ENCODE measurements at places on chromosomes 1 and 21. TPM values are rescaled to one million over a fixed set of nuclear protein-coding genes. Genes with fewer than 3 reads are reported as not detected.

DNA sequence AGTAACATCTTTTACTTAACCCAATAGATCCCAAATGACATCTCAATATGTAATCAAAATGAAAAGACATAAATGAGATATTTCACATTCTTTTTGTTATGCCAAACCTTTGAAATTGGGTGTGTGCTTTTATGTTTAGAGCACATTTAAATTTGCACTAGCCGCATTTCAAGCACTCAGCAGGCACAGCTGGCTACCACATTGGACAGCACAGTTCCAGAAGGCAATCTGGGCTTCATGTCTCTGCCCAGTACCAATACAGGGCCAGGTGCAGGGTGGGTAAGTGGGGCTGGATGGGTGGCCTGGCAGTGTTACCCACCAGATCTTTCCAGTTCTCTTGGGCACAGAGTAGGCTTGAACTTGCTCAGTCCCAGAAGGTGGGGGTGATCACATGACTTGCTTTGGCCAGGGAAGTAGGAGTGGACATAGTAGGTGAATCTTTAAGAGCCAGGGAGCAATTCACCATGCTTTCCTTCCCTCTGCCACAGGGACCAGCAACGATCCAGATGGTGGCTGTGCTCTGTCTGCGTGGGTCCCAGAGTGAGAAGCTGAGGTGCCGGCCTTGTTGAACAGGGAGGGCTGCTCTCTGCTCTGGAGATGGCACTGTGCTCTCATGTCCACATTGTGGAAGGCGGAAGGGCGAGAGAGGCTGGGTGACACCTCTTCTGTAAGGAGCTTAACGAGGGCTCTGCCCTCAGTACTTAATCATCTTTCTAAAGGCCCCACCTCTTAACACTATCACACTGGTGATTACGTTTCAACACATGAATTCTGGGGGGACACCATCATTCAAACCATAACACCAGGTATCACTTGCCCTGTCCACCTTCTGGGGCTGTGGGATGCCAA, 261.4 kb downstream of the GRIK3 start:
- no peak for DNase-seq

GRCh38 chr1:220839474-220839873, 39.8 kb upstream of the HLX start:
- DNase-seq, result no peak

- peak; percentile 84 for DNase-seq
Observed at GRCh38 chr1:11790880-11791715, 14.7 kb downstream of the MTHFR start.

DNA sequence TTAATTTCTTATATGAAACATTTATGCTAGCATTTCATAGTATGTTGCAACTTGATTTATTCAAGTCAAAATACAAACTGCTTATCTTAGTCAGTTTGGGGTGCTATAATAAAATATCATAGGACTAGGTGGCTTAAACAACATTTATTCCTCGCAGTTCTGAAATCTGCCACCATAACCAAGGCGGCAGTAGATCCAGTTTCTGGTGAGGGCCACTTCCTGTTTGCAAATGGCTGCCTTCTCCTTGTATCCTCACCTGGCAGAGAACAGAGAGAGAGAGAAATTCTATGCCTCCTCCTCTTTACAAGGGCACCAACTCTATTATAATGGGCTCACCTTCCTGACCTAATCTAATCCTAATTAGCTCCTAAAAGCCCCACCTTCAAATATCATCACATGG, 76.1 kb upstream of the RGS2 start:
- DNase-seq, result no peak

GRCh38 chr1:164726235-164726634, 167.3 kb downstream of the PBX1 start:
- DNase-seq, result no peak

- no peak for DNase-seq
Observed at GRCh38 chr1:221888218-221888617, 146.3 kb upstream of the DUSP10 start.

- no peak for DNase-seq
Observed at GRCh38 chr1:85088408-85088784, 40.1 kb upstream of the MCOLN3 start.

GRCh38 chr21:38315122-38315521, 58.3 kb downstream of the KCNJ15 start:
- DNase-seq, result no peak

- peak; percentile 74 for DNase-seq
Observed at GRCh38 chr1:27643600-27644368, 8.8 kb upstream of the FGR start.

DNA sequence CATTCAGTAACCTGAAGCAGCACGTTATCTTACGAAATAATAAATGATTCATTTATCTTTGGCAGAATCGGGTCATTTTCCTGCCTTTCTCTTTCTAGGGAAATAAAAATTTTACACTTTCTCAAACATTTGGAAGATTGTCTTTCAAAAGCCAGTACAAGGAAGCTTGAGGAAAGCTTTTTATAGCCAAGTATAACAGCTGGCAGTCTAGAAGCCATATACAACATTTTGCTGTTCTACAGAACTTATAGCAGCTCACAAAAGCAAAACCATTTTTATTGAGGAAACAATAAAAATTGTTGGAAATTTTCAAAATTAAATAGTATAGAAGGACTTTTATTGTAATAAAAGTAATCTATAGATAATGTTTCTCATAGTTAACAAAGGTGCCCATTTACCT, 448.6 kb downstream of the SMYD3 start:
- DNase-seq, result no peak

GRCh38 chr1:182029002-182029378, 32.5 kb downstream of the ZNF648 start:
- DNase-seq, result no peak

- DNase-seq, result no peak
Observed at GRCh38 chr1:37821481-37821880, 13.5 kb upstream of the YRDC start.

DNA sequence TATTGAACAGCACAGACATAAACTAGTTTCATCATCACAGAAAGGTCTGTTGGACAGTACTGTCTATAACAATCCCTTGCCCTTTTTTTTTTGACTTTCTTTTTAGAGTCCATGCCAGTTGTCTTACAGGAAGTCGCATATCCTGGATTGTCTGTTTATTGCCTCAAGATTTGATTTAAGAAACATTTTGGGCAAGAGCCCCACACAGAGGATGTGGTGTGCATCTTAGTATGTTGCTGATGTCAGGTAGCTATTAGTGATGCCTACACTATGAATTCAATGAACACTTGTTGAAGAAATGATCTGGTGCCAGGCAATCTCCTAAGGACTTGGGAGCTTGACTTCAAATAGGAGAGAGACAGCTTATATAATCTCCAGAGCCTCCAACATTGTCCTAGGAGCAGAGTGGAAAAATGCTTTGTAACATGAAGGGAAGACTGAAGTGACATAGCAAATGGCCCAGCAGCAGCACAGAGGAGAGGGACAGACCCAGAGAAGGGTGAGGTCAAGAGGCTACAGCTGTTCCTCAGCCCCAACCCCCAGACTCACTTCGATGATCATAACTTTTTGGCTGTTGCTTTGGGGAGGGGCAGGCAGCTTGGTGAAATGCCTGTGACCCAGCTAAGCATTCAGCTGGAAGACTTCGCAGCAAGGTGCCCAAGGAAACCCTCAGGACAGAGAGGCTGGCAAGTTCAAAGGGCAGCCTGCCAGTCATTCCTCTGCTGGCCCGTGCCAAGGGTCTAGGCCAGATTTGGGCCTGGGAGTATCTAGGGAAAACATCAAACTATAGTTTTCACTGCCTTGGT, 7.5 kb upstream of the RAB29 start:
- no peak for DNase-seq

- no peak for DNase-seq
Observed at GRCh38 chr1:99062192-99062591, 57.5 kb upstream of the PLPPR5 start.

DNA sequence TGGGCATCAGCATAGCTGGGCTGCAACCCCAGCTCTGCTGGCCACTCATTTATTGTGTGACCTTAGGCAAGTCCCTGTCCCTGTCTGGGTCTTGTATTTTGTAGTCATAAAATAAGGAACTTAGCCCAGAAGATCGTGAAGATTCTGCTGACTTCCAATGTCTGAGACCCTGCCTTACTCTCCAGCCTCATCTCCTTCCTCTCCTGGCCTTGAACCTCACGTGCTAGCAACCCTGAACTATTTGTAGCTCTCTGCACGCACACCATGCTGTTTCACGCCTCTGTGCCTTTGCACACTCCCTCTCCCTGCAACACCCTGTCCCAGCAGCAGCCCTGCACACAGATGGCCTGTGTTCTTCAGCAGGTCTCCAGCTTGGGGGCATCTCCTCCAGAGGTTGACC, 121.1 kb downstream of the LACTBL1 start:
- no peak for DNase-seq

DNA sequence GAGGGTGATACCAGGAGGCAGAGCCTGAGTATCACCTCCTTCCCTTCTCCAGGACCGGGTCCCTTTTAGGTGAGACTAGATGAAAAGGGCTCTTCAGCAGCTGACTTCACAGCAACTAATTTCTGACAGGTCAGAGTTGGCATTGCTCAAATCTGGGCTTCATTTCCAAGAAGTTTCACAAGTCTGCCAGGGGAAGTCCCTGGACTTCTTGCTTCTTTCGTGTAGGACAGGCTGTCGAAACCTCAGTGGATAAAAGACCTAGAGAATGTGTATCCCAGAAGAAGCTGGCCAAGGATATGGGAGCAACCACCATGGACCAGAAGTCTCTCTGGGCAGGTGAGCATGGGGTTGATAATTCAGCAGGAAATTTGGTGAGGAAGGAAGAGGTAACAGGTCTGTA, at the start of gene CHI3L2:
Gene CHI3L2, plus strand, starts transcription at position 280 of the 400 bp plus-strand sequence. Its CDS starts 17 bp downstream, at position 297.
- DNase-seq, result no peak

GRCh38 chr1:224203243-224204016, 20.4 kb downstream of the DEGS1 start:
- DNase-seq, result peak; percentile 34

DNA sequence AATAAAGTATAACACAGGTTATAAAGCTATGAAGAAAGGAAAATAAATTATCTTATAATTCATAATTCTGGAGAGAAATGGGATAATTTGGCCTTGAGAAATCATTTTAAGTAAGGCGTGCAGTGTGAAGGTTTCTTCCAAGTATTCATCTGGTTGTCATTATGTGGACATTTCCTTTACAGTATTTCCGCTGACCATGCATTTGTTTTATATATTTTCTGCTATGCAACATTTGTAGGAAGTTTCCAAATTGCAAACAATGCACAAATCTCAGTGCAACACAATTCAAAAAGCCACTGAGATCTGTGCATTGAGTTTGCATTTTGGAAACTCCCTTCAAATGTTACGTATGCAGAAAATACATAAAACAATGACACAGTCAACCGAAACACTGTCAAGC, 17.8 kb downstream of the ZNF670 start:
- no peak for DNase-seq

GRCh38 chr1:7358425-7358824, 412.7 kb upstream of the VAMP3 start:
- DNase-seq, result no peak

GRCh38 chr1:111597426-111597825, 22.2 kb upstream of the RAP1A start:
- DNase-seq, result no peak

DNA sequence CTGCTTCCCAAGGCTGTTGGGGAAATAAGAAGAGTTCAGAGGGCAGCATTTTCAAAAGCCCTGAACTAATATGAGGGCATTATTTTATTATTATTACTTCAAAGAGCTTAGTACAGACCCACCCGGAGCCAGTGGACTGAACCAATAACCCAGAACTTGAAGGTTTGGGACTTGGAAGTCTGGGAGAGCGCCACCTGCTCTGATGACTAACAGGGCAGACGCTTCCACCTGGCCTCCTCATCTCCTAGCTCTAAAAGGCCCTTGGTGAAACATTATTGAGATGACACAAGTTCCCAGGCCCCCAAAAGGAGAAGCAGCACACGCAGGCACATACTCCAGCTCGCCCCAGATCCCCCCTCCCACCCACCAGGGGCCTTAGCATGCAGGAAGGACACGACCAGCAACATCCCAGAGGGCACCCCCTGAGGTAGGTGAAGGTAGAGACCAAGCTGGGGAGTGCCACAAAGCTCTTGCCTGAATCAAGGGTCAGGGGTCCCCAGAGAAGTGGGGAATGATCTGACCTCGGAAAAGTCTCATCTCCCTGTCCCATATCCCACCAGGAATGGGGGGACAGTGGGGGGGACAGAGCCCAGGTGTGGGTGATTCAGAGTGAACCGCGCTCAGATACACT, 1.3 kb downstream of the DLGAP3 start:
- DNase-seq, result no peak

- DNase-seq, result no peak
Observed at GRCh38 chr1:152757747-152758146, at the start of gene KPRP. Gene KPRP, plus strand, starts transcription at chr1:152758025. Its CDS starts 1,564 bp downstream, at chr1:152759589.

- no peak for DNase-seq
Observed at GRCh38 chr21:27572696-27573095, 605.8 kb upstream of the ADAMTS5 start.

DNA sequence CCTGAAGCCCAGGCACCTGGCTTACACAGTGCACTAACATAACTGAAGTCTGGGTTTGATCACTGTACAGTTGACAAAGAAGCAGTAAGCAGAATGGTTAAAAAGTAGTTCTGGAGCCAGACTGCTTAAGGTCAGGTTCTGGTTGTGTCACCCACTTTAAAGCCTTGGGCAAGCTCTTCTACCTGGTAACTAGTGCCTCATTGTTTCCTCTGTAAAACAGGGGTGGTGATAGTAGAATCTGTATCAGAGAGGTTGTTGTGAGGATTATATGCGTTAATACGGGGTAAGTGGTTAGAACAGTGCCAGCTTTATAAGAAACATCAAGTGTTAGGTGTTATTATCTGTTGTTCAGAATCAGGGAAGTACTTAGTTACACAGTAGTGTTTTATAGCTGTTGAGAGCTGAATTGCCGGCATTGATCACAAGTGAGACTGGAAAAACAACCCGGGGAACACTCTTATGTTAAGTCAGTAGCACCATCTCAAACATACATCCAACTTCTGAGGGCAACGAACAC, 3.7 kb downstream of the BACH1 start:
- DNase-seq, result no peak

GRCh38 chr1:171663854-171664575, 11.5 kb upstream of the MYOC start:
- no peak for DNase-seq

DNA sequence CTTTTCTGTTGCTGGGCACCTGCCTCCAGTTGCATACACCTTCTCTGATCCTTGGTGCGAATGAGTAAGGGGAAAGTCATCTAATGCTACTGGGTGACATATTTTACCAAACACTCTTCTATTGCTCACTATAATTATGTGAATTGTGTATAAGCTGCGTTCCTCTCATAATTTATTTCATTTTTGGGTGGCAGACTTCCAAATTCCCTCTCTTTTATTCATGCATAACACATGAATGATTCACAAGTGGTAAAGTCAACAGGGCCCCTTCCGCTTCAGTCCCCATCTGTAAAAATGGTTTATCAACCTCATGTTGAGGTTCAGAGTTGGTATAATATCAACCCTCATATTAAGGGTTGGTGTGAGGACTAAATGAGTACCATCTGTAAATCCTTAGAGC, 3.2 kb upstream of the QSOX1 start:
- DNase-seq, result peak; percentile 87

The CFHR4 gene
- total RNA-seq, result not detected

The METTL18 gene
- 7.2 TPM for total RNA-seq

The CD1E gene
- total RNA-seq, result not detected

The GPR37L1 gene
- under 0.01 TPM for total RNA-seq

The DISP3 gene
- not detected for total RNA-seq

The MX2 gene
- 0.19 TPM for total RNA-seq

The OR6N1 gene
- total RNA-seq, result not detected

The GIPC2 gene
- total RNA-seq, result 55.5 TPM

The BCAN gene
- not detected for total RNA-seq

The CAPN8 gene
- not detected for total RNA-seq

The TUFT1 gene
- 6.0 TPM for total RNA-seq
